ENCODE measurements at places on chromosomes 12 and 14.

GRCh38 chr14:52021957-52022600, 32.7 kb downstream of the RTRAF start:
- no peak for DNase-seq

- no peak for DNase-seq
Measured at GRCh38 chr12:130186651-130187268, 24.5 kb downstream of the FZD10 start.

GRCh38 chr12:19200261-19200660, 70.7 kb downstream of the PLEKHA5 start:
- no peak for DNase-seq

DNA sequence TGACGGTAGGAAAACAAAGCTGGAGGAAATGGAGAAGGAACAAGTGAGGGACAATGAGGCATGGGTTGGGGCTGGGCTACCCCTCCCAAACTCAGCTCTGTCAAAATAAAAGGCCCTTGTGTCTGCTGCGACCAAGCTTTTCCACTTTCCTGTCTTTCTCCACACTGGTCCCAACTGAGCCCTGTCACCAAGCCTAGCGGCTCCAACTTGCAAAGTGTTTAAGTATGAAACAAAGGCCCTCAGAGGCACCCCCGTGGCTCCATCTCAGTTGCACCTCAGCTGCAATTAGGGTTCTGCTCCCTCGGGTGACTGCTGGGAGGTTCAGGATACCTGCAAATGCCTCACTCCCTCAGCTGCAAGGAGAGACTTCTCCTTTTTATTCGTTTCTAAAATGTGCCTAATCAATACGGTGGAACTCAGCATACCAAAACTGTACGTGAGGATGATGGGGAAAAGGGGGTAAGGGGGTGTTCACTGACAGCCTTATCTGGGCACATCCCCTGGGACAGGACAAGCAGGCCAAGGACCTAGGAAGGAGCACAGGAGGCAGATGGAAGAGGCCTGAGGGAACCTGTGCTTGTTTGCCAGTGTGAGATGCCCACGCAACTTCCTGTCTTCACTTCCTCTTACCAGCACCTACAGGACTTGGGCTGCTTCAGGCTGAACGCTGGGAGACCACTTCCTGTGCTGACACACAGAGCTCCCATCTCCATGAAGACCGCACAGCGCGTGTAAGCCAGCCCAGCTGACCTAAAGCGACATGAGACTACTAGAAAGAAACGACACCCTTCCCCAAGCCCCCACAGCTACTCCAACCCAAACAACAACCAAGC, 8.9 kb downstream of the VAMP1 start:
- peak; percentile 99 for DNase-seq

- no peak for DNase-seq
Measured at GRCh38 chr14:86999036-86999435, 993.9 kb downstream of the GALC start.

- DNase-seq = no peak
Measured at GRCh38 chr12:30999011-30999410, 72.5 kb downstream of the TSPAN11 start.
